ENCODE measurements at places on chromosomes 3 and 15.

DNA sequence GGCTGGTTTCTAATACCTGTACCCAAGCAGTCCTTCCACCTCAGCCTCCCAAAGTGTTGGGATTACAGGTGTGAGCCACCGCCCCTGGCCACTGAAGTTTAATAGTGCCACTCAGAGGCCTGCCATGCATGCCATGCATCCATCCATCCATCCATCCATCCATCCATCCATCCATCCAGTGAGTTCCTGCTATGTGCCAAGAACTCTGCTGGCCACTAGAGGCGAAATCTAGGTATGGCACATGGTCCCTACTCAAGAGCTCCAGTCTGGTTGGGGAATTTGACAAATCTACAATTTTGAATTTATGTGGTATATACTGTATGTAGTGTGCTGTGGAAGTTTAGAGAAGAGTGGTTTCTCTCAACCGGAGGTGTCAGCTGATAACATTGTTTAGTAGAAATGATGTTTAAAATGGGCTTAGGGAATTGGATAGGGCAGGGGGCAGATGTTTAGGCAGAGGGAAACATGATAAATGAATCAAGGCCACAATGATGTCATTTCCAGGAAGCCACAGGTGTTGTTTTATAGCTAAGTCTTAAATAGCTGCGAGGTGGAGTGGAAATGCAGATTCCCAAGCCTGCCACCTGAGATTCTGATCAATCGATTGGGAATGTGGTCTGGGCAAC, 384.4 kb upstream of the C2CD4B start:
- peak; percentile 27 for DNase-seq

DNA sequence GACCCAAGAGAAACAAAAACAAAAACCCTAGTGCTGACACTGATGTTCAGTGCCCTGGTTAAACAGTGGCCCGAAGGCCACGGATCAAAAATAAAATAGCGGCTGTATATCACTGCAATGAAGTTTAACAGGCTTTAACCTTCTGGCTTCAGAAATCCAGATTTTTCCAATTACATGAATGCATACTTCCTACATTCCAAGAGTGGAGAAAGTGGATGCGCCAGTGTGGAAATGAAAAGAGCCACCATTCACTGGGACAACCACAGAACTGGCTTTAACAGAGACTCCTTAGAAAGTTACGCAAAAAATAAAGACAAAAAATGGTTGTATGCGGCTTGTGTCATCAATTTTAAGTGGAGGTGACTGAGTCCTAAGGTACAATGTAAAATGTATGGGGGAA, 522.2 kb downstream of the FHIT start:
- DNase-seq, result no peak

GRCh38 chr3:148975248-148975647, 16.1 kb upstream of the GYG1 start:
- DNase-seq, result no peak

- no peak for DNase-seq
These were observed 75.8 kb downstream of the ZPLD1 start for GRCh38 chr3:102510663-102511062.

GRCh38 chr15:63797116-63797515, 36.6 kb downstream of the HERC1 start:
- no peak for DNase-seq

DNA sequence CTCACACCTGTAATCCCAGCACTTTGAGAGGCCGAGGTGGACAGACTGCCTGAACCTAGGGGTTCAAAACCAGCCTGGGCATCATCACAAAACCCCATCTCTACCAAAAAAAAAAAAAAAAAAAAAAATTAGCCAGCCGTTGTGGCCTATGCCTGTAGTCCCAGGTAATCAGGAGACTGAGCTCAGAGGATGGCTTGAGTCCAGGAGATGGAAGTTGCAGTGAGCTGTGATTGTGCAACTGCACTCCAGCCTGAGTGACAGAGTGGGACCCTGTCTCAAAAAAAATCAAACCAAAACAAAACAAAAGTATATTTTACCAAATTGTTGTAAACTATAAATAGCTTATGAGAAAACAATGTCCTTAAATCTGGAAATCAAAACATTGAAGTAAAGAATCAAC, 34.7 kb upstream of the UBP1 start:
- DNase-seq, result no peak

DNA sequence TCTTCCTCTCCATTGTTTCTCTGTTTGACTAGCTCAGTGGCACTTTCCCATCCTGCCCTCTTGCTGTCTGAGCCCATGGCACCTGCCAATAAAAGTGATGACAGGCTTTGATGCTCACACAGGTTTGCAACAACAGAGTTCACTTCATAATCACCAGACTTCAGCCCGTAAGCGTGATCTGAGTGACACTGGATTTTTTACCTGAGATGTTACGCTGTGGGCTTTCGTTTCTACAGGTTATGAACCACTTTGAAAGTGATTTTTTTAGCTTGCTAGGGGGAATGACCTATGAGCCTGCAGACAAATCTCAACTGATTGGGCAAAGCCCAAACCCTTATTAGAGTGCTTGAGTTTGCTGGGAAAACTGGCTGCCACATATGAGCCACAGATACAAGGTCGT, 173.9 kb upstream of the ICE2 start:
- DNase-seq, result no peak

- DNase-seq, result no peak
These were observed 226.0 kb downstream of the TJP1 start for GRCh38 chr15:29596266-29596665.

DNA sequence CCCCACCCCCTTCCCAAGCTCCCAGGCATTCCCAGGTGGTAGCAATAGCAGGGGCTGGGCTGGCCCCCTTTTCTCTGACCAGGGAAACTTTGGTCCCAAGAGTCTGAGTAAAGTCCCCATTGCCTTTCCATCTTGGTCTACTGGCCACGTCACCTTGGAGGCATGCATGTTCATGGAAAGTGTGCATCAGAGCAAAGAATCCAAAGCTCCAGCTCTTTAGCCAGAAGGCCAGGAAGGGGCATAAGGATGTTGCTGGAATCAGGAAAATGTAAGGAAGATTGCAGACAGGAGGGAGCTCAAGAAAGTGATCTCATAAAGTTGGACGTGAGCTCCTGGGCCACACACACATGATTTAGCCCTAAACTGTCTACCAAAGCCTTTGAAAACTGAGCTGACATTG, 63.6 kb downstream of the KBTBD12 start:
- DNase-seq, result no peak

- no peak for DNase-seq
These were observed 18.0 kb downstream of the SPICE1 start for GRCh38 chr3:113496924-113497323.

GRCh38 chr3:185552358-185552877, at the start of gene LIPH:
Gene LIPH, minus strand, starts transcription at chr3:185552588. Its CDS starts 117 bp downstream, at chr3:185552471.
- peak; percentile 25 for DNase-seq

DNA sequence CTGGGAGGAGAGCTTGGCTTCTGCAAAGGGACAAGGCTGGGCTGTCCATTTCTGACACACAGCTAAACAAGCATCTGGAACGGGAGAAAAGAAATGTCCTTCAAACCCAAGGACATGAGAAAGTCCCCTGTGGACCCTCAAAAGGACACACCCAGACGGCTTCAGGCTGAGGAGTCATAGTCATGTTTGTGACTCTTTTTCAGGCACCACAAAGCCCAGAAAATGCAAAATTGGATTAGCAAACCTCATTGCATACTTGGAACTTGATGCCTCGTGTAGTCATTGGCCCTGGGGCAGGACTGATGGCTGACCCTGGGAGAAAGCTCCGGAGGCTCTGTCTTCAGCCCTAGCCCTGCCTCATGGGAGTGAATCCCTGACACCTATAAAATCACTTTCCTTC, 21.5 kb downstream of the FAM174B start:
- no peak for DNase-seq

- DNase-seq, result no peak
These were observed 140.3 kb downstream of the RPLP1 start for GRCh38 chr15:69592954-69593353.

- no peak for DNase-seq
These were observed 332.6 kb downstream of the LSAMP start for GRCh38 chr3:116112696-116113095.

DNA sequence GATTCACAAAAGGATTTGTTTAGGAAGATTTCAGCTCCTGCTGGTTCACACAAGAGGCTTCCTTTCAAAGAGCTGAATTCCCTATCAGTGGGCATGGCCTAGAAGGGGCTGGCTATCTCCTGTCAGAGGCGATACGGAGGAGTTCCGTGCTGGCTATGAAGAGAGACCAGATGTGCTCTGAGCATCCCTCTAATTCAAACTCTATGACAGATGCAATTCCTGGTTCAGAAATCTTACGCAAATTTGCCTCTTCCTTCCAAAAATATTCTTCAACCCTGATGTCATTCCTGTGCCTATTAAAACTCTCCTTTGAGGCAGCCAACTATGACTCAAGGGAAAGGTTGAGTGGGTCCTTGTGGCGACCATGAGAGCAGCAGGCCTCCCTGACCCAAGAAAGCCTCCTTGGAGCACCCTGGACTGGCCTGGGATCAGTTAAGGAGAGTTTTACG, 139.3 kb upstream of the HES1 start:
- DNase-seq, result no peak

DNA sequence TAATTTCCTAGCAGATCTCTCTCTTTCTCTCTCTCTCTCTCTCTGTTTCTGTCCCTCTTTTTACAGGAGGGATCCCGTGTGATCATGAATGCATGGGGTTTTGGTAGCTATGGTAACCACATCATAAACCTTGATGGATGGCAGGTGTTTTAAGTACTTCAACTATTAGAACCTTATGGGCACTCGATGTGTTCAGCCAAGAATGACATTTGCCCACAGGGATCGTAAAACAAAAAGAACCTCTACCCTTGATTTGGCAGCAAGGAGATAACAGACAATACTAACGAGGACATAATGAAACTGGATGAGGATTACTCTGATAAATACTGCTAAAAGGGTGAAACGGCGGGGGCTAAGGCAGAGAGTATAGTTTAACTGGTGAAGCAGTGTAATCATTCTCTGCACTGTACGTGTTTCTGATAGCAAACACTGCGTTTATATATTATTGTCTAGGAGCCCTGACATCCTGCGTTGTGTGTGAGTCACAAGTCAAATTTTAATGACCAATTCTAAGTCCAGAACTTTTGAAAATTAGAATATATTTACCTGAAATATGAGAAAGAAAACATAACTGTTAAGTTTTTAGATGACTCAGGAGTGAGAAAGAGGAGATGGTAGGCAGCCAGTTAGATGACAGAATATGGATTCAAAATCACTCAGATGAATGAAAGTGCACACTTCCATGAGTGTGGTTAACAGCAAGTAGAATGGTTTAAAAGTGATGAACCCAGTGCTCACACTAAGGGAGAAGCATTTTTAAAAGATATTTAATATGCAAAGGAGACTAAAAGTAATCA, 80.3 kb downstream of the OTOL1 start:
- no peak for DNase-seq

DNA sequence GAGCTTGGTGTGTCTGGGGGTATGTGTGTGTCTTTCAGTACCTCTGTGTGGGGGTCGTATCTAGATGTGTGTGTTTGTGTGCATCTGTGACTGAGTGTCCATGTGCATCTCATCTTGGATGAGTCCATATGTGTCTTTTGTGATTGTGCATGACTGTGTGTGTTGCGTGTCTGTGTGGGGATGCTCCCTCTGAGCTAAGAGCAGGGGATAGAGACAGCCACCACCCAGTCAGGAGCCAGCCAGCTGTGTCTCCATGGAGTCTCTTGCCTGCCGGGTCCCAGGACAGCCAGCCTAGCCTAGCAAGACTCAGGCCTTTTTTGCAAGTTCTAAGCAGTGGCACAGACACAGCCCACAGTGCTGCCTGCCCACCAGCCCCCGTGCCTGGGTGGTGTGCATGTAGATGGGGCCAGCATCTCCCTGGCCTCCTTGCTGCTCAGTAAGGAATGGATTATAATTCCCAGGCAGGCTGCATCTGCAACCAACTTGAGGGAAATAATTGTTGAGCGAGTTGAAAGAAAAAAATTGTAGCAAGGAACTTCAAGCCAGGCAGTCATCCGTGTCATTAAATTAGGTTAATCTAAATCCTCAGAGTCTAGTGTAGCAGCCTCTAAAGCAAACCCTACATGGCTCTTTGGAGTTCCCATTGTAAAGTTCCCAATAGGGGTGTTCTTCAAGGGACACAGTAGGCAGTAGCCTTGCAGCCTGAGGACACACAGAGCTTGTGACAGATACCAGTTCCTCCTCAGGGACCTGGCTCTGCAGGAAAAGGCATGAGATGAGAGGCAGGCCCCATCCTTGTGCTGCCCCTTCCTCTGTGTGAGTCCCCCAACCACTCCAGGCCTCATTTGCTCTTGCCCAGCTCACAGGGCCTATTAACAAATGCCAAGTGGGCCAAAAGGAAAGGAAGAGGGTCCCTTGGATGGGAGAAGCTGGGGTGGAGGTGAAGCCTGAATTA, 35.9 kb upstream of the MRPS22 start:
- DNase-seq, result no peak

DNA sequence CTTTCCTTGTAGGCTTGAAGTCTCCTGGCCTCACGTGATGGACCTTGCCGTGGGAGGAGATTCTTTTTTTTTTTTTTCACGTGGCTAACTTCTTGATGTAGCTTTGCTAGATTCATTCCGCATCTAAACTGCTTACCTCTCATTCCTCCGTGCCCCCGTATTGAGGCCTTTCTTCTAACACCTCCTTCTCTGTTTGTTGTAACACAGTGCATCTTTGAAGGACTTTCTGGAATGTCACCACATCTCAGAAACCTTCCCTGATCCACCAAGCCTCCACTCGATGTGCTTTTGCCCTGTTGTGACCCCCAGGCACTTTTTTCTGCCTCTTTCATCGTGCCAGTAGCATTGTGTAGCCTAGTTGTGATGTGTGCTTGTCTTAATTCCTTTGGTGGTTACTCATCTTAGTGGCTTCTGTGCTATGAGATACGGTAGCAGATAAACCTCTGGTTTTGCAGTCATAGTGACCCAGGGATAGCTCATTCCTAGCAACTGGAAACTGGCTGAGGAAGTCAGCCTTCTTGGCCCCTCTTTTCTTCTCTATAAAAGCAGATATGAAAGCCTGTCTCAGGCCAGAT, 1.6 kb upstream of the BNC1 start:
- DNase-seq, result no peak

- DNase-seq, result no peak
These were observed 12.5 kb downstream of the MBNL1 start for GRCh38 chr3:152281133-152281713.

DNA sequence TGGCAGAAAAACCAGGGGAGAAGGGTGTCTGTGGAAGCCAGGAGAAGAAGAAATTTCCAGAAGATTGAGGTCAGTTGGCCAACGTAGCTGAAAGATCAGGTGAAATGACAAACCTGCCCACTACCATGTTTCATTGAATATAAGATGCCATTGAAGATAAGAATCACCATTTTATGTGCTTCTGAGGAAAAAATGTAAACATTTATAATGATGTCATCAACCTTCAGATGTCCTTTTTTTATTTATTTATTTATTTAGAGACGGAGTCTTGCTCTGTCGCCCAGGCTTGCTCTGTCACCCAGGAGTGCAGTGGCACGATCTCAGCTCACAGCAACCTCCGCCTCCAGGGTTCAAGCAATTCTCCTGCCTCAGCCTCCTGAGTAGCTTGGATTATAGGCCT, 4.9 kb upstream of the PODXL2 start:
- DNase-seq, result no peak

- no peak for DNase-seq
These were observed 34.7 kb downstream of the RBP2 start for GRCh38 chr3:139441656-139442055.

- no peak for DNase-seq
These were observed 837.9 kb downstream of the OTOL1 start for GRCh38 chr3:162334537-162334936.

All from activated CD4-positive, alpha-beta T cell treated with anti-CD3 and anti-CD28 coated beads, Interleukin-2, Interleukin-6, amounts not matched to agents 100 ng/mL and 50 ng/mL, durations not matched to agents 16 hours and 8 hours (primary cell).